ENCODE measurements at places on chromosomes 4 and X.

DNA sequence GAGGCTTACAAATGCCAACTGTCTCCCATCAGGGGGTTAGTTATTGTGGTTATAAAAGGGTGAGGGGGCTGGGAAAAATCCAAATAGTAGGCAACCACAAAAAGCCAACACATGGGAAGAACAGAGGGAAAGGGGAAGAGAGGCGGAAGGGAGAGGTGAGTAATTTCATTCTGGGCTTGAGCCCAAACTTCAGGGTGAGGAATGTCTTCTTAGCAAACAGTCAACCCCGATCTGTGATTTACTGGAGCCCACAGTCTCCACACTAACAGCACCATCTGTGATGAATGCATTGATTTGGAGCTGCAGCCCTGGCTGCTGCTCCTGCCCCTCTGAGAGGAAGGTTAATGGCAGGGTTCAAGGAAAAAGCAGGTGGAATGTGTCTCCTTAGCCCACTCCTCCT lies 162.2 kb upstream of the GPR101 start:
- DNase-seq: no peak

DNA sequence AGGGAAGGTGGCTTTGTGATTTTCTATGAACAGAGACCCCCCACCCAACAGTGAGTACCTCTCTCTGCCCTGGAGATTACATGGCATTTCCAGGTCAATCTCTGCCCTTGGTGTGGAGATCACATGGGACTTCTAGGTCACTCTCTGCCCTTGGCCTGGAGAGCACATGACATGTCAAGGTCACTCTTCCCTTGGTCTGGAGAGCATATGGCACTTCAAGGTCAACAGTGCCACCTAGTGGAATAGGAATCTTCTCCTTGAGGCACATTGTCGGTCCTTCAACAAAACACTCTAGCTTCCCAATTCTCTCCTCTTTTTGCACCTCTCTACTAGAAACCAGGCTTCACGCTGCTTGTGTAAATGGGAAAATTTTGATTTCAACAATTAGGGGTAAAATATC lies 66.2 kb upstream of the TACR3 start:
- no peak for DNase-seq

DNA sequence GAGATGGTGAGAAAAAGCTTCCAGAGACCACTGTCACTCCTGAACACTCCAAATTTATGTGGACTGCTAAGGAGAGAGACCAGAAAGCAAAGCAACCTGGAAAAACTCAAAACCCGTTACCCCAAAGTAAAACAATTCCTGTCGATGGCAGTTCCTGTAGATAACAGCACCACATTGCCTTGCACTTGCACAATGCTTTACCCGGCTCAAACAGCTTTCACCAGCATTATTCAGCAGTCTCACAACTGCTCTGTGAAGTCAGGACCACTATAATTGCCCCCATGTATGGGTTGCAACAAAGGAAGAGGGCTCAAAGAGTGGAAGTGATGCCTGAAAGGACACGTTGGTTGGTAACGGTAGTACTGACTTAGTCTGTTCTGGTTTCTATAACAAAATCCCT lies 234.8 kb downstream of the BCOR start:
- no peak for DNase-seq

DNA sequence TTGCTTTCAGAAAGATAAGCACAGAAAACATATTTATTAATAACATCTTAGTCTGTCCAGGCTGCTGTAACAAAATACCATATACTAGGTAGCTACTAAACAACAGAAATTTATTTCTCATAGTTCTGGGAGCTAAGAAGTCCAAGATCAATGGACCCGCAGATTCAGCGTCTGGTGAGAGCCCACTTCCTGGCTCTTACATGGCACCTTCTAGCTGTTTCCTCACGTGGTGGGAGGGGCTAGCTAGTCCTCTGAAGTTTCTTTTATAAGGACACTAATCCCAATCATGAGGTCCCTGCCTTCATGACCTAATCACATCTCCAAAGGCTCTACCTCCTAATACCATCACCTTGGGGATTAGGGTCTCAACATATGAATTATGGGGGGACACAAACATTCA lies 57.2 kb upstream of the AFF2 start:
- no peak for DNase-seq

- no peak for DNase-seq
Observed at GRCh38 chrX:102651242-102652011, at the start of gene GPRASP1. GPRASP1 (plus strand) TSS chrX:102651483; CDS start chrX:102653914, 2,431 bp downstream.

- no peak for DNase-seq
Observed at GRCh38 chr4:138560448-138560847, 318.3 kb upstream of the SLC7A11 start.

GRCh38 chr4:125832161-125832560 lies 517.4 kb downstream of the FAT4 start:
- DNase-seq: no peak

DNA sequence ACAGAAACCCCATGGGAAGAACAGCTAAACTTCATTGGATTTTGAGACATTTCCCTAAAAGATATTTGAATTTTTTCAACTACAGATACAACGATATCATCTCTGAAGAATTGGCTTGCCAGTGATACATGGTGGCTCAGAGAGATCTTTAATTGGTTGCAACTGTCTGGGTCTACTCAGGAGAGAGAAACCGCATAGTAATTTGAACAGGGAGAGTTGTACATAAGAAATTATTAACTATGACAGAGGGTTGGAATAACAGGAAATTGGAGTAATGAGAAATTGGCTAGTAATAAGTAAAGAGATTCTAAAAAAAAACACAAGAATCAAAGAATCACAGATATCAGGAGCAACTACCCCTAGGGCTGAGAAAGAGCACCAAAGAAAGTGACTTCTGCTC lies 118.4 kb downstream of the KLHL13 start:
- DNase-seq: no peak

GRCh38 chr4:57971261-57971660 lies 861.1 kb upstream of the IGFBP7 start:
- DNase-seq: no peak

- DNase-seq: no peak
Observed at GRCh38 chrX:35809781-35810180, 11.6 kb downstream of the MAGEB16 start.

- no peak for DNase-seq
Observed at GRCh38 chr4:38967260-38968095, 64.7 kb downstream of the TMEM156 start.

- no peak for DNase-seq
Observed at GRCh38 chr4:143406523-143406922, 69.8 kb downstream of the GAB1 start.

- DNase-seq: no peak
Observed at GRCh38 chrX:66233209-66233608, 69.2 kb downstream of the HEPH start.

GRCh38 chr4:106869551-106869950 lies 166.6 kb downstream of the DKK2 start:
- no peak for DNase-seq

- DNase-seq: no peak
Observed at GRCh38 chr4:100591161-100591876, 73.5 kb upstream of the EMCN start.

GRCh38 chr4:26566133-26566532 lies 17.8 kb upstream of the TBC1D19 start:
- DNase-seq: no peak

DNA sequence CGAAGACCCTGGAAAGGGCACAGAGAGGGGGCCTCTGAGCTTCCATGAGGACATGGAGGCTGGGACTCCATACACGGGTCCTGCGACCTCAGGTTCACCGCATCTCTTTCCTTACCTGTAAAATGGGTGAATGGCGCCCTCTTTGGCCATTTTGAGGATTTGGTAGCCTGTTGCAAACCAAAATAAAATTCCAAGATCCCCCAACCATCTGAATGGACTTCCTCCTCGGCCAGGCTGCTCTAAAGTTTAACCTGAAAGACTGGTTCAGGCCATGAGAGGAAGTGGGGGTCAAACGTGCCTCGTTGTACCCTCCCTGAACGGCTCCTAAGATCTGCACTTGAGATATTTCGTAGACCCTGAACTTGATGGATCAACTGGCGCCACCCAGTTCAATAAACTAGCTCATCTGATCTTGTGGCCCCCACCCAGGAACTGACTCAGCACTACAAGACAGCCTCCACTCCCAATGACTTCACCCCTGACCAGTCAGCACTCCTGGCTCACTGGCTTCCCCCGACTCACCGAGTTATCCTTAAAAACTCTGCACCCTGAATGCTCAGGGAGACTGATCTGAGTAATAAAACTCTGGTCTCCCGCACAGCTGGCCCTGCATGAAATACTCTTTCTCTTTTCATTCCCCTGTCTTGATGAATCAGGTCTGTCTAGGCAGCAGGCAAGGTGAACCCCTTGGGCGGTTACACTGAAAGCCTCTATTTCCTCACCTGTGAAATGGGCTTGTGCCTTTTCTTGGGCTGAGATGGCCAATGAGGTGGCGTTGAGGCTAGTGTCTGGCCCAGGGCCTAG lies 32.9 kb upstream of the GPR78 start:
- DNase-seq: no peak

DNA sequence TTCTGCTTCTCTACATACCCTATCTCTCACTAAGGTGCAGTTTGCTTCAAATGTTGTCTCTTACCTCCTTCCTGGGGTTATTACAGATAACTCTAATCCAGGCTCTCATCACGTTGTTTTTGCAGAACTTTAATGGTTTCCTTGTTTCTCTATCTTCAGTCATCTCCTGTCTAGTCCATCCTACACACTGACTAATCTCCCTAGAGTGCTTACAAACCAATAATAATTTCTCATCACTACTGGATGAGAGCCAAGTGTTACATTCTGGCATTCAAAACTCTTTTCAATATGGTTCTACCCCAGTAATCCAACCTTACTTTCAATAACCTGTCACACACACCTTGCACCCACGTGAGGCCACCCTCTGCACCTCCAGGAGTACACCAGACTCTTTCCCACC lies 86.1 kb downstream of the SYNPO2 start:
- no peak for DNase-seq

- DNase-seq: no peak
Observed at GRCh38 chr4:17511509-17511949, 361 bp downstream of the QDPR start.

- DNase-seq: no peak
Observed at GRCh38 chrX:23134136-23134535, 134.4 kb downstream of the DDX53 start.

GRCh38 chr4:184200296-184200695 lies 17.4 kb downstream of the ENPP6 start:
- no peak for DNase-seq

DNA sequence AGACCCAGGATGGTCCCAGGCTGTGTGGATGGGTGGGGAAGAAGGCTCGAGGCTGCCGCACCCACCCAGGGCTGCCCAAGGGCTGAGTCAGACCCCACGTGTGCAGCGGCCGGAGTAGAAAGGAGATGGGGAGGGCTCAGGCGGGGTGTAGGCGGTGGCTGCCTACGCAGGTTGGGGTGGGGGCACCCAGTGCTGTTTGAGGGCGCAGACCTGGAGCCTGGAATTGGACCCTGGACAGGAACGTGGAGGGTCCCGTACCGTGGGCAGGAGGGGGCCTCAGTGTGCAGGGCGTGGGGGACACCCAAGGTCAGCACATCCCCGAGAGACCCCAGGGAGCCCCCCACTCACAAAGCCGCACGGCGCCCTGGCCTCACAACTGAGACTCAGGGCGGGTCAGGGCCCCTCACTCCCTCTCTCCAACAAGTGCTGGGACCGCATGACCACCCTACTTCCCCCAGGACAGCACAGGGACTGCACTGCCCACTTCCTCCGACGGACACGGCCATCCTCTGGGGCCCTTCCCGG lies 79.9 kb downstream of the FAM53A start:
- peak; percentile 89 for DNase-seq

GRCh38 chr4:2835978-2836377 lies 7.7 kb upstream of the ADD1 start:
- peak; percentile 86 for DNase-seq

- DNase-seq: no peak
Observed at GRCh38 chr4:19776929-19777328, 474.8 kb upstream of the SLIT2 start.

GRCh38 chrX:106613277-106613676 lies 1.5 kb downstream of the RADX start:
- no peak for DNase-seq

DNA sequence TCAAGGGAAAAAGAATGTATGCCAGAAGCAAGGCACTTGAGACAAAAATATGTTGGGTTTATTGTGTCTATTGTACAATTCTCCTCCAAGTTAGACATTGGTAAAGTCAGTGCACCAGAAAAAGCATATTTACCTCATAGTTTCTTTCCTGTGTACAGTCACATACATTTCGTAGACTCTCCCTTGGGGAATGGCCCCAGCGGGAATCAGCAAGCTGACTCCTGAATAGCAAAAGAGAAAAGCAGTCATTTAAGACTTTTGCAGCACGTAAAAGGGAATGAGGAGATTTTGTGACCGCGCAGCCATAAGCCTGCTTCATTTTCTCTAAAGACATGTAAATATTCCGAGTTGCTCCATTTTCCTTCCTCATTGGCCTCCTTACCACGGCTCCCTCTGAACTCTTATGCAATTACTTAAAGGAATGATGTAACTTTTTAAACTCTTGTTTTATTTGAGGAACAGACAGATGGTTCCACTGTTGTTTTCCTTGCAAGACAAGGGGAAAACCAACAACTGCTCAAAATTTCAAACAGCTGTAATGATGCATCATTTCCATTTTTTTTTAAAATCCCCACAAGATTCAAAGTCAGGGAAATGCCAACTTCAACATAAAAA lies 332.7 kb downstream of the UNC5C start:
- DNase-seq: no peak

DNA sequence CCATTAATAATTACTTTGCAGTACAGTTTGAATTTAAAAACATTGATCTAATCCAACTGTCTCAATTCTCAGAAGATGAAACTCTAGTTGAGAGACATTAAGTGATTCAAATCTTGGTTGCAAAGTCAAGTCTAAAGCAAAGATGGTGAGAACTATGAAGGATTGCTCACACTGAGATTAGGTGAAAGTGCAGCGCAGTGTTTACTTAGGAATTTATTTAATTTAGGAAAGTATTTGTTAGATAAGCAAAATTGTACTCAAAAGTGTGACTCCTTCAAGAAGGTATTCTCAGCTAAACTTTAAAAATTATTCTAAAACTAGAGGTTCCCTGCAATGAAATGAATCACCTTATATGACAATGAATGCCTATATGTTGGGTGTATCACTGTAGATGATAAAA lies 454.9 kb downstream of the PDGFC start:
- no peak for DNase-seq

GRCh38 chrX:123685232-123685631 lies 47.6 kb downstream of the THOC2 start:
- no peak for DNase-seq

DNA sequence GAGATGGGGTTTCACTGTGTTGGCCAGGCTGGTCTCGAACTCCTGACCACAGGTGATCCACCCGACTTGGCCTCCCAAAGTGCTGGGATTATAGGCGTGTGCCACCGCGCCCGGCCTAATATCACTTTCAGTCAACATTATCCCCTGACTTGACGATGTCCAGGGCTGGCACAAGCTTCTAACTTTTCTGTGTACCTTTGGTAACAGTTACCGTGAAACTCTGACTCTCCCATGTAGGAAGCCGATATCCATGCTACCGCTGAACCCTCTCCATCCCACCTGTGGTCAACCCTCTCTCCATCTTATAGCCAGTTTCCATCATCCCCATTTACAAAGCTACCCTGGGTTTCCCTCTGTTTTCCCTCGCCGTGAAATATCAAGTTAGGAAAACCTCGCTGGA lies 77.5 kb downstream of the CRLF2 start:
- DNase-seq: no peak

- DNase-seq: no peak
Observed at GRCh38 chr4:182918044-182918607, 940 bp upstream of the DCTD start.

All from chondrocyte (in vitro differentiated cells).